GM12878 (cell line): ENCODE measurements at places on chromosomes 6 and 20. TPM values are rescaled to one million over a fixed set of nuclear protein-coding genes. Genes with fewer than 3 reads are reported as not detected.

PKIB gene
- 0.19 and 0.74 TPM in 2 replicates for total RNA-seq

NHLRC1 gene
- total RNA-seq: 0.15 and 0.21 TPM in 2 replicates

SALL4 gene
- total RNA-seq: 0.08 and 0.23 TPM in 2 replicates

EBF4 gene
- total RNA-seq: 0.13 TPM in 1 of 2 replicates, not detected in the other

ELOVL4 gene
- 0.08 TPM in 1 of 2 replicates, not detected in the other for total RNA-seq

WDR27 gene
- total RNA-seq: 26.4 and 26.6 TPM in 2 replicates

LTA gene
- total RNA-seq: 69.8 and 72.5 TPM in 2 replicates

KCNK5 gene
- 3.8 and 4.2 TPM in 2 replicates for total RNA-seq

TRIM40 gene
- total RNA-seq: not detected in 2 replicates

LRRN4 gene
- total RNA-seq: not detected in 2 replicates

VIP gene
- 0.23 TPM in 1 of 2 replicates, not detected in the other for total RNA-seq
